Stimulated activated effector memory CD8-positive, alpha-beta T cell treated with anti-CD3 and anti-CD28 coated beads, Interleukin-12 subunit alpha, Interleukin-12 subunit beta, amount 100 ng/mL, for 72 hours (primary cell): ENCODE measurements at places on chromosomes 13 and 19.

DNA sequence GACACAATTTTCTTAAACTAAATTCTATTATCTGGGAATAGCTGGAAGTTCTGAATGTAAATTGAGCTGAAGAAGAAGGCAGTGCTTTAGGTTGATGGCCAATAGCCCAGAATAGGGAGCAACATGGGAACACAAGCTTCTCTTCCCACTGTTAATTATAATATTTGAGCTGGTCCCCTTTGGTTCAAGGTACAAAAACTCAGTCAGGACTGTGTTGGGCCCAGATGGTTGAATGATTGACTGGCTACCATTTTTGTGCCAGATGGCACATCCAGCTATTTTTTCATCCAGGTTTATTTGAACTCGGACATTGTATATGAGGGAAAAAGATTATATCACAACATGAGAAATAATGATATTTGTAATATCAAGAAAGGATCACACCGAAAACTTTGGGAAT is 458.9 kb downstream of the SLITRK1 start:
- DNase-seq: no peak

GRCh38 chr19:31500197-31500830 is 151.1 kb upstream of the TSHZ3 start:
- no peak for DNase-seq

GRCh38 chr13:79407349-79407979 is 1.4 kb upstream of the RBM26 start:
- DNase-seq: no peak

- DNase-seq: no peak
These were observed 223.0 kb downstream of the LHFPL6 start for GRCh38 chr13:39379667-39380655.

DNA sequence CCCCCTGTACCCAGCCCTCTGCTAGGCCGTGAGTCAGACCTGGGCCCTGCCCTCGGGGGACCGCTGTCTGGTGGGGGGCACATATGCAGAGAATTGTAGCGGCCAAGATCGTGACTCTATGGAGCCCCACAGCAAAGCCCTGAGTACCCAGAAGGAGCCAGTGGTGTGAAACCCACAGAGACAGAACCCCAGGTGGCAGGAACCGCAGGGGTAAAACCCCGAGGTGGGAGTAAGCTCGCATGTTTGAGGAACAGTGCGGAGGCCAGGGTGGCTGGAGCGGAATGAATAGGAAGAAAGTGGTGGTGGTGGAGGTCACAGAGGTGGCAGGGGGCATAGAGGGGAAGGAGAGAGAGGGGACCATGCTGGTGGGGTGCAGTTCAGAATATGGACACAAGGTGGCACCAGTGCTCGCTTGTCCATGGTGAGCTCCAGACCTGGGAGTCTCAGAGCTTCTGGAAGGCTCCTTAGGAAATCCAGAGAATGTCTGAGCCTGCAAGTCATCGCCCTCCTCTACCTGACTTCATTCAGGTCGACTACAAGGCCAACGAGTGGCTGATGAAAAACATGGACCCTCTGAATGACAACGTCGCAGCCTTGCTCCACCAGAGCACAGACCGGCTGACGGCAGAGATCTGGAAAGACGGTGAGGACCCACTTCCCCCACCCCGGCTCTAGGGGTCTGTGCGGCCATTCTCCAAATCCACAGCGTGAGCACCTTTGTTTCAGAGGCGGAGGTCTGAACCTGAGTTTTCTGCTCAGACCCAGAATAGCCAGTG is 48.9 kb downstream of the MYH14 start:
- DNase-seq: peak; percentile 74

DNA sequence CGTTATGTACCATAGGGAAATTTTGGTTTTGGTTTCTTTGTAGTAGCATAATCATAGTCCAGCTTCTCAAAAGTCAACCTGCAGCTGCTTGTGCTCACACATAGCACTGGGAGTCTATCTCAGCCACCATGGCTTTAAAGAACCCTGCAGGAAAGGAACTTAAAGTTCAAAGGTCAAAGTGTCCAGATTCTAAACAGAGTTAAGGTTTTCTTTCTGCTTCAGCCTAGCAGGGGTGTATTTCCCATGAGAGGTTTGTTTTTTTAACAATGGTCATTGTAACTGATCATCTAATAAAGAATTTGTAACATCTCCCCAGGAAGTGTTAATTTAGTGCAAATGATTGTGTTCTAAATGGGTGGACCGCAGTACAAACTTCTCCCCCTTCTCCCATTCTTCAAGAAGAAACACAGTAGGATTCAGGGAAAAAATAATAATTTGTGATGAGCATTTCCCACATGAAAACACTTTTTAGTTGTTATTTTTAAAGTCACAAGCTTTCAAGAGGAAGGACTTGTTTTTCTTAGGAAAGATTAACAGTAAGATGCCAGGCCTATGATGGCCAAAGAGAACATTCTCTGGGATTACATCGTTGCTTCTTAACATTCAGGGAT is 168.0 kb downstream of the EFNB2 start:
- DNase-seq: no peak

GRCh38 chr13:80126389-80127068 is 214.4 kb downstream of the SPRY2 start:
- no peak for DNase-seq

DNA sequence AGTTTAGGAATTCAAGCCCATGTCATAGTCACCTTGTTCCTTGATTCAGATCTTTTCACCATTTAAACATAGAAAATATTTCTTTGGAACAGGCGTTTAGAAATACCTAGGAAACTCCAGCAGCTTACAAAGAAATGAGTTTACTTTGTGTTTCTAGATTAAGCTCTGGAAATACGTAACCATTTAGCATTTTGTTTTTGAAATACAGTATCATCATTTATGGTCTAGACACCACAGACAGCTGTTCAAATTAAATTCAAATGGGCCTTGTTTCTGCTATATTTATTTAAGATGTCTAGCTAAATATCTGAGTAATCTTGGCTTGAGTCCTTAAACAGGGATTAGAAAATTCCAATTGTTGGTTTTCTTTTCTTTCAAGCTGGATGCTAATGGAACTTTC is 228.5 kb downstream of the NDFIP2 start:
- DNase-seq: no peak

DNA sequence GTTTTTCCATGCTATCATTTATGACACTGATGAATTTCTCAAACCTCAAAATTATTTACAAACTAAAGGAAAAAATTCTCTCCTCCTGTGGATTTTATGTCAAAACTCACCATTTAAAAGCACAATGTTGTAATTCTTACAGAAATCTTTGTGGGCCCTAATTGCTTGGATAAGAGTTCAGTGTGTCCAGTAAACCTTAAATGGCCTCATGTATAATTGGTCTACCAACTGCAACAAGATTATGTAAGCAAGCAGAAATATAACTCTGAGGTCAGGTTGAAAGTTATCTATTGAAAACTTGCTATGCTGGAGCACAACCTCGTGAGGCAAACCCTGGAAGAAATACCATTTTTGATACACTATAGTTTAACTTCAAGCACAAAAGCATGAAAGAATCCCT is 22.0 kb downstream of the VWA8 start:
- DNase-seq: no peak
